Naive thymus-derived CD8-positive, alpha-beta T cell (primary cell): ENCODE measurements at places on chromosomes 1 and 21. TPM values are rescaled to one million over a fixed set of nuclear protein-coding genes. Genes with fewer than 3 reads are reported as not detected.

Gene DDX20
- 12.7 TPM for polyA plus RNA-seq

Gene OR2M2
- polyA plus RNA-seq: not detected

GRCh38 chr21:46191686-46192575, 7.7 kb upstream of the SPATC1L start:
- DNase-seq: no peak

GRCh38 chr1:237640966-237641365, 249.8 kb downstream of the ZP4 start:
- DNase-seq: no peak

- no peak for DNase-seq
These were observed 185.1 kb downstream of the FGGY start for GRCh38 chr1:59481881-59482505.

DNA sequence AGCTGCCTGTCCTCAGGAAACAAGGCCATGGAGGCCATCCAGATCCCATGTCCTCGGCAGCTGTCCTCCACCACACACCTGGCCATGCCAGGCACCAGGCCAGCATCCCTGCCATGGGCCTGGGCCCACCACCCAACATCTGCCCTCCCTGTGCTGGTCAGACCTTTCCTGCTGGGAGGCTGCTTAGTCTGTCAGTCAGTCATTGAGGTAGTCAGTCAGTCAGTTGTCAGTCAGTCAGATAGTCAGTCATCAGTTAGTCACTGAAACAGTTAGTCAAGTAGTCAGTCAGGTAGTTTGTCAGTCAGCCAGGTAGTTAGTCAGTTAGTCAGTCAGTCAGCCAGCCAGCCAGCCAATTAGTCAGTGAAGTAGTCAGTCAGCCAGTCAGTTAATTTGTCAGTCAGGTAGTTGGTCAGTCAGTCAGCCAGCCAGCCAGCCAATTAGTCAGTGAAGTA, 17.2 kb downstream of the KRTAP10-1 start:
- DNase-seq: no peak

- no peak for DNase-seq
These were observed 19.8 kb upstream of the UAP1 start for GRCh38 chr1:162541619-162542141.

Gene LIN9
- polyA plus RNA-seq: 4.1 TPM

DNA sequence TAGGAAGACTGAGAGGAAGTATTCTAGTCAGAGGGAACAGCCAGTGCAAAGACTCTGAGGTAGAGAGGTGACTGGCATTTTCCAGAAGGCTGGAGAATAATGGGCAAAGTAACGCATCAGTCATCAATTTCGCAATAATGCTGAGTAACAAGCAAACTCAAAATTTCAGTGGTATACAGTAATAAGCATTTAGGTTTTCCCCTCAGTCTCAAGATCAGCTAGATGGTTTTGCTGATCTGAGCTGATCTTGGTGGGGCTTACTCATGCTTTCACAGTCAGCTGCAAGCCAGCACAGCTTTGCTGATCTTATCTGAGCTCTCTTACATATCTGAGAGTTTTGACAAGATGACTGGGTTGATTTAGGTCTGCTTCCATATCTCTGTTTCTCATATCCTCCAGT, 108.7 kb downstream of the TSEN15 start:
- DNase-seq: no peak

Gene PLEKHA6
- polyA plus RNA-seq: 0.02 TPM

- DNase-seq: no peak
These were observed 24.3 kb upstream of the IFNAR2 start for GRCh38 chr21:33205476-33205875.

Gene PTBP2
- polyA plus RNA-seq: 2.7 TPM

DNA sequence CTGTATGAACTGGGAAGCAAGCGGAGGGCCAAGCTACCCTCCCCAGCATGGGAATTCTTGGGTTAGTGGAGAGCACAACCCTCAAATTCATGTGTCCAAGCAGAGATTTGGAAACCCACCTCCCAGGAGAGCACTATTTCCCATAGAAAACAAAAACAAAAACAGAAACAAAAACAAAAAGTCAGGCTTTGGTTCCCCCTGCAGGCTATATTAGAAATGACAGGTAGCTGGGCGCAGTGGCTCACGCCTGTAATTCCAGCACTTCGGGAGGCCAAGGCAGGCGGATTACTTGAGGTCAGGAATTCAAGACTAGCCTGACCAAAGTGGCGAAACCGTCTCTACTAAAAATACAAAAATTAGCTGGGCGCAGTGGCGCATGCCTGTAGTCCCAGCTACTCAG, 10.8 kb downstream of the MINDY1 start:
- no peak for DNase-seq

DNA sequence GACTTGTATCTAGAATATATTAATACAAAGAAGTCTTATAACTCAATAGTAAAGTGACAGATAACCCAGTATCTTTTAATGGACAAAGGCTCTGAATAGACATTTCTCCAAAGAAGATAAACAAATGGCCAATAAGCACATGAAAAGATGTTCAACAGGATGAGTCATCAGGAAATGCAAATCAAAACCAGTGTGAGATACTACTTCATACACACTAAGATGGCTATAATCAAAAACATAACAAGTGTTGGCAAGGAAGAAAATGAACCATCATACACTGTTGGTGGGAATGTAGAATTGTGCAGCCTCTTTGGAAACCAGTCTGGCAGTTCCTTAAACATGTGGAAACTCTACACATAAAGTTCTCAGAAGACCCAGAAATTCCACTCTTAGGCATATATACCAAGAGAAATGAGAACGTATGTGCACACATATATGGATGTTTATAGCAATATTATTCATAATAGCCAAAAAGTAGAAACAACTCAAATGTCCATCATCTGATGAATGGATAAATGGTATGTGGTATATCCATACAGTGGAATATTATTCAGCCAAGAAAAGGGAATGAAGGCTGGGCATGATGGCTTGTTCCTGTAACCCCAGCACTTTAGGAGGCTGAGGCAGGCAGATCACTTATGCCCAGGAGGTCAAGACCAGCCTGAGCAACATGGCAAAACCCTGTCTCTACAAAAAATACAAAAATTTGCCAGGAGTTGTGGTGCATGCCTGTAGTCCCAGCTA, 9.9 kb upstream of the MPL start:
- no peak for DNase-seq

Gene DENND2C
- polyA plus RNA-seq: 1.0 TPM

Gene S100PBP
- 6.4 TPM for polyA plus RNA-seq

- DNase-seq: no peak
These were observed 720.2 kb downstream of the PTPRU start for GRCh38 chr1:29956349-29957030.

DNA sequence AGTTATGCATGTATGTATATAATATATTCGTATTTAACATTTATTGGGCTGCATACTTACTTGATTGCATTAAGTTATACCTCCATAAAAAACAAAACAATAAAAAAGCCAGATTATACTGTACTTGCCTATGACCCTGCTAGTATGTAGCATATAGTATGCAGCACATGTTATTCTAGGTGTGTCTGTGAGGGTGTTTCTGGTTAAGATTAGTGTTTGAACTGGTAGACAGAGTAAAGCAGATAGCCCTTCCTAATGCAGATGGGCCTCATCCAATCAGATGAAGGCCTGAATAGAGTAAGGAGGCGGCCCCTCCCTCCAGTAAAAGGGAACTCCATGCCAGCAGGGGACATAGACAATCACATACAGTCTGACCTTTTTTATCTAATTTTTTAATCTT, 323.3 kb upstream of the USP24 start:
- no peak for DNase-seq

DNA sequence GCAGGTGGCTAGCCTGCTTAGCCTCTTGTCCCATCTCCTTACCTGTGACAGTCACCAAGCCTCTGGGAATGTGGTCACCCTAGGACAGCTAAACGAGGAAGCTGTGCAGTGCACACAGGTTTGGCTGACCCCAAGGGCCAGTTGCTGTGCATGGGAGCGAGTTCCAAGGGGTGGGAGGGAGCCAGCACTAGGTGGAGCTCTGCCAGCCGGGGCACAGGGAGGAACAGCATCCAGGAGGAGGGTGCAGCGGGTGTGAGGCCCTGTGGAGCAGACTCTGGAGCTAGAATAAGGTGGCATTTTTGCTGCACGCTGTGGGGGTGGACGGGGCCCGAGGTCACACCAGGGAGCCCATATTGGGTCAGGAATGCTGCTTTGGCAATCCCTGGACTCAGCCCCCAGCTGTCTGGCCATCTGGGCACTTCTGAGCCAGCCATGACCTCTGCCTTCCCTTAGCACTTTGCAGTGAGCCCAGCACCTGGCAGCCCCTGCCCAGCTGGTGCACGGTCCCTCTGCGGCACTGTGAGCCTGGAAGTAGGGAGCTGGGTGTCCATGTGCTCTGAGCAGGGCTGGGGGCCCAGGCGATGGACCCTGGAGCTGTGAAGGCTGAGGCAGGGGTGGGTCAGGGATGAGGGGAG, 8.7 kb downstream of the PDXK start:
- DNase-seq: no peak

GRCh38 chr21:16517383-16517782, 787.6 kb downstream of the USP25 start:
- DNase-seq: no peak

Gene MIXL1
- not detected for polyA plus RNA-seq

DNA sequence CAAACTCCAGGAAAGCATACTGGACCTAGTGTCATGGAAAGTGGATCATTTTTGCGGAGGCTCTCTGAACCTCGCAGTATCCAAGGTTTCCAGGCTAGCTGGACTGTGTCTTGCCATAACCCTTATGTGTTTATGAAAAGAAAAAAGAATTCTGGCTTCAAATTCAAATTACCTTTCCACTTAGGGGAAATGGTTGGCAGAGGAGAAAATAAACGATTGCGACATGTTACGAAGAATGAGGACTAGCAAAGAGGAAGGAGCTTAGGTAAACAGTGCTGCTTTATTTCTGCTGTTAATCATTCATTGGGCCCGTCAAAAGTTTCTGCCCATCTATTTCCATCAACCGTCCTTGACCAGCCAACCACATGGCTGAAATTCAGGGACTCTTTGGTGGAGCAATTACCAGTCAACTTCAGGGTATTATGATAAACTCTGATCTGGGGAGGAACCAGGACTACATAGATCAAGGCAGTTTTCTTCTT, at the start of gene C4BPA:
Gene C4BPA, plus strand, starts transcription at position 342 of the 482 bp plus-strand sequence. CDS start 8,793 bp downstream, outside the sequence.
- no peak for DNase-seq

GRCh38 chr1:65844296-65844695, 51.6 kb downstream of the PDE4B start:
- no peak for DNase-seq

DNA sequence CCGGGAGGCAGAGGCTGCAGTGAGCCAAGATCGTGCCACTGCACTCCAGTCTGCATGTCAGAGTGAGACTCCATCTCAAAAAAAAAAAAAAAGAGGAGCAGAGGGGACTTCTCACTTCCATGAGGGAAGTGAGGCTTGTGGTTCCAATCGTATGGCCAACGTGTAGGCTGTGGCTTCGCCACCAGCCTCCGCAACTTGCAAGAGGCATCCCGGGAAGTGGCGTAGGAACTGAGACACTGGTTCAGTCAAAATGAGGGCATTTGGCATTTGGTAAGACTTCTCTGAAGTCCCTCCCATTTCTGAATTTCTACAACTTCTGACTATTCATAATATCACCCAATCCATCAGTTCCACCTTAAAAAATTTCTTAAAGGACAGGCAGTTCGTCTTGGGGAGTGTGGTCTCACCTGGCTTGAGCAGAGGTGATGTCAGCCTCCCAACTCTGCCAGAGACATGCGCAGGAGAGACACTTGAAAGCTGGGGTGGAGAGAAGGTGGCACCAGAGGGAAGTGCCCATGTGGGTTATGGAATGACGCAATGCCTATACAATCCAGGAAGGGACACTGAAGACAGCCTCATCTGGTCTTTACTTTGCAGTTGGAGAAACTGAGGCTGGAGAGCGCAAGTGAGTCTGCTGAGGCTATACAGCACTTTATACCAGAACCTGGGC, 17.2 kb downstream of the KAZN start:
- DNase-seq: no peak

GRCh38 chr21:41684381-41685245, 82.2 kb downstream of the RIPK4 start:
- no peak for DNase-seq

Gene A3GALT2
- polyA plus RNA-seq: not detected

GRCh38 chr1:100354971-100355394, 2.7 kb downstream of the CDC14A start:
- peak; percentile 42 for DNase-seq

DNA sequence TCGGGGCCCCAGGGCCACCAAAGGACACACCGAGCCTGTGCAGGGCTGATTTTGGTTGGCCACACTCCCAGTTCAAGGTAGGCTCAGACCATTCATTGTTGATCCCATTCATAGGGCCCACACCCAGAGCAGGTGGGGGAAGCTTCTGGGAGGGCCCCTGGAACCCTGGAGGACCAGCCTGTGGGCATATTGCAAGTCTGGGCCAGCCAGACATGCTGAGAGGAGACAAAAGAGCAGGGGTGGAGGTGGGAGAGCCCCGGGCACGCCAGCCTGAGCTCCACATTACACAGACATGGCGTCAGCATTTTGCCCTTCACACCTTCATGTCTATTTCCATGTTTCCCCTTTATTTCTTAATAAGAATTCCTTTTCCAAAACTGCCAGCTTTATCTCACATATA, 25.7 kb downstream of the PMVK start:
- no peak for DNase-seq

GRCh38 chr1:29679828-29680558, 443.7 kb downstream of the PTPRU start:
- DNase-seq: no peak

Gene BEND5
- polyA plus RNA-seq: 7.2 TPM

DNA sequence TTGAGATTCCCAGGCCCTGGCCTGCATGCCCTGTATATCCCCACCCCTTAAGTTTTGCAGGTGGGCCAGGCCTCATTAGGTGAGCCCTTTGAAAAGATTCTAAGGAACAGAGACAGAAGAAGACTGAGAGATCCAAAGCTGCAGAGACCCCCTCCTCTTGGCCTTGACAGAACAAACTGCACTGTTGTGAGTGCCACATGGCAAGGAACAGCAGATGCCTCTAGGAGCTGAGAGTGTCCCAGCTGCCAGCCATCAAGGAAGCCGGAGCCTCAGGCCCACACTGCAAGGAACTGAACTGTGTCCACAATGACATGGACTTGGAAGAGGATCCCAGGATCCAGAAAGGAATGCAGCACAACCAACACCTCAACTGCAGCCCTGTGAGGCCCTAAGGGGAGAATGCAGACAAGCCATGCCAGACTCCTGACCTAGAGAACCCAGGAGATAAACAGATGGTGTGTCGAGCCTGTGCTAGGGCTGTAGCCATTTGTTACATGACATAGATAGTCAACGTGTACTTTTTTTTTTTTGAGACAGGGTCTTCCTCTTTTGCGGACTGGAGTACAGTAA, 182.7 kb downstream of the AJAP1 start:
- DNase-seq: no peak

GRCh38 chr1:100609849-100610248, 71.9 kb downstream of the GPR88 start:
- DNase-seq: no peak

Gene NCDN
- polyA plus RNA-seq: 11.7 TPM

Gene IGSF3
- polyA plus RNA-seq: not detected

Gene SYCP1
- not detected for polyA plus RNA-seq

Gene DNM3
- polyA plus RNA-seq: 0.41 TPM

- no peak for DNase-seq
These were observed 324.8 kb downstream of the SMYD3 start for GRCh38 chr1:246182149-246182851.
